ENCODE measurements at places on chromosomes 6 and 20.

GRCh38 chr6:35687658-35688604 lies 784 bp downstream of the FKBP5 start:
- peak; percentile 79 for DNase-seq

GRCh38 chr6:1739680-1740079 lies 130.0 kb downstream of the FOXC1 start:
- DNase-seq = no peak

- no peak for DNase-seq
Measured at GRCh38 chr6:170087941-170088581, 202.8 kb downstream of the DLL1 start.

- DNase-seq = no peak
Measured at GRCh38 chr6:73968221-73968757, 272.3 kb downstream of the CD109 start.

GRCh38 chr20:62576815-62577489 lies 65.4 kb upstream of the SLCO4A1 start:
- DNase-seq = no peak
